Hematopoietic multipotent progenitor cell treated with erythropoietin and hydrocortisone succinate and interleukin-3 and kit ligand, for 6 days (in vitro differentiated cells): ENCODE measurements at places on chromosomes 5 and 9.

GRCh38 chr9:128828719-128829452 is 708 bp downstream of the SPOUT1 start:
- DNase-seq: peak; percentile 19

GRCh38 chr9:136808075-136808805 is 492 bp downstream of the RABL6 start:
- peak; percentile 36 for DNase-seq

DNA sequence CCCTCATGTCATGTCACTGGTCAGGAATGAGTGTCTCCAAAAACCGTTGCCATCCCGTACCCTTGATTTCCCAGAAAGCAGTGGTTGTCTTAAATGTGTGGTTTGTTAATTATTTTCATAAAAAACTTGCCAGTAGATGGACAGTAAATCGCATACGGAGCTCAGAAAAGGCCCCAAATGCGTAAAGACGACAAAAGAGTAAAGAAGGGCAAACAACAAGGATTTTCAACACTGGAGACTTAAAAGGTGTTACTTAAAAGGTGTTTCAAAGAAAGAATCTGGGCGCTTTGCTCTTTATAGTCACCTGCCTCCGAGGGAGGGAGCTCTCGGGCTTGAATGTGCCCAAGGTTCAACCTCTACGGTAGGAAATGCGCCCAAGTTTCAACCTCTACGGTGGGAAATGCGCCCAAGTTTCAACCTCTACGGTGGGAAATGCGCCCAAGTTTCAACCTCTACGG is 734 bp downstream of the KIF27 start:
- DNase-seq: no peak

GRCh38 chr5:93583768-93584595 is 960 bp downstream of the NR2F1 start:
- peak; percentile 49 for DNase-seq

- DNase-seq: peak; percentile 33
These were observed 2.0 kb upstream of the MEF2C start for GRCh38 chr5:88885002-88885401.

- DNase-seq: no peak
These were observed 60.1 kb downstream of the RGS3 start for GRCh38 chr9:113523421-113524141.

DNA sequence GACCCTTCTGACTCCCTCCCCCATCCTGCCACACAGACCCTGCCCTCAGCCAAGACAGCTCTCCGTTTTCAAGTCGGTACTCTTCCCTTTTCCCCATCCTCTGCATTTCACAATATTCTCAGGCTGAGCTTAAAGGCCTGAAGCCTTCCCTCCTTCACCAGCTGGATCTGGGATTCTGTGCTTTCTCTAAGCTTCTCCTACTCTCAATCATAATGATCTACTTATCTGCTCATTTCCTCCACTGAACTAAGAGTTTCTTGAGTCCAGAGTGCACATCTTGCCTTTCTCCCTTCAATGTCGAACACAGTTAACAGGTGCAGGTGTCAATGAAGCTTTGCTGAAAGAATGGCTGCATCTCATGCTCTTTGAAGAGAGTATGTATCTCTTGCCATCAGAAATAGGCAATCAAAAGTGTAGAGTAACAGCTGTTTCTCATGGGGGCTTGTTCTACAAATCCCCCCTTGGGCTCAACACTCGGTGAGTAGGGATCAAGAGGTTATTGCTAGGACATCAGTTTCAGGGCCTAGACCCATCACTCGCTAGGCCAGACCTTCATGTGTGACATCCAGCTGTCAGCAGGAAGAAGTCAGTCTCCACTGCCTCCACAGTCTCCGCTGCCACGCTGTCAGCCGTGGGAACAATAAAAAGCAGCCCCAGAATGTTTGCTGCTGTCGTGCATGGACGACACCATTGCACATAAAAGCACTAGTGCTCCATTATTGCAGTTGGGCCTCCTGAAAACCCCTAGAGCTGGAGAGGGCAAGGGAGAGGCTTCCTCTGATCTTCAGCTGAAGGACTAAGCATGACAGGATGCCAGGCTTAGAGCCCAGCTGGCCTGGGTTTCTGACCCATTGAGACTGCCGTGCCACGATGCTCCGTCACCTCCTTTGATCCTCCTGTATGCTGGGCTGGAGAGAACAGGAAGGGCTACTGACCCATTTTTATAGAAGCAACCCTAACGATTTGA is 23.7 kb downstream of the TRAF1 start:
- DNase-seq: no peak

GRCh38 chr5:54848581-54848980 is 136.8 kb downstream of the ESM1 start:
- no peak for DNase-seq

DNA sequence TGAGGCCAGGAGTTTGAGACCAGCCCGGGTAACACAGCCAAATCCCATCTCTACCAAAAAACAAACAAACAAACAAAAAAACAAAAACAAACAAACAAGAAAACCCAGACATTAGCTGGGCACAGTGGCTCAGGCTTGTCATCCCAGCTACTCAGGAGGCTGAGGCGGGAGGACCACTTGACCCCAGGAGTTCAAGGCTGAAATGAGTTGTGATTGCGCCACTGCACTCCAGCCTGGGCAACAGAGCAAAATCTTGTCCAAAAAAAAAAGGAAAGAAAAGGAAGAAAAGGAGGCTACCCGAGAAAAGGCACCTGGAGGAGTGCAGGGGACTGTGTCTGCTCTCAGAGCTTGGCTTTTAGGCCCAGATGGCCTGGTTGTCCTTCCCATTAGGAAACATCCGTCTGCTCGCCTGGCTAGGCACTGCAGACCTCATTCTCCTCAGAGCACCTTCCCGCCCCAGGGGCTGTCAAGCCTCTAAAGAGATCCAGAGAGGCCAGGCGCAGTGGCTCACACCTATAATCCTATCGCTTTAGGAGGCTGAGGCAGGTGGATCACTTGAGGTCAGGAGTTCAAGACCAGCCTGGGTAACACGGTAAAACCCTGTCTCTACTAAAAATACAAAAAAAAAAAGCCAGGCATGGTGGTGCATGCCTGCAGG is 185.3 kb upstream of the IER5L start:
- no peak for DNase-seq

DNA sequence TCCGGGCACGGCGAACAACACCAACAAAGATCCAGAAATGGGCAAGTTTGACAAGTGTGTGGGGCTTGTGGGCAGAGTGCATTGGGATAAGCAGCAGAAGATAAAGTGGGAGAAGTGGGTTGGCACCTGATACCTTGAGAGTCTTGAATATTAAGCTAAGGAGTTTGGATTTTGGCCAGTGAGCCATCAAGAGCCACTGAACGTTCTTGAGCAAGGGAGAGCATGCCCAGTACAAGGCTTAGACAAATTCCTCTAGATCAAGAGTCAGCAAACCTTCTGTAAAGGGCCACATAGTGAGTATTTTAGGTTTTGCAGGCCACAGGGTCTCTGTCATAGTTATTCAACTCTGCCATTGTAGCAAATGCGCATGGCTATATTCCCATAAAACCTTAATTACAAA is 26.6 kb upstream of the TRMT10B start:
- no peak for DNase-seq

DNA sequence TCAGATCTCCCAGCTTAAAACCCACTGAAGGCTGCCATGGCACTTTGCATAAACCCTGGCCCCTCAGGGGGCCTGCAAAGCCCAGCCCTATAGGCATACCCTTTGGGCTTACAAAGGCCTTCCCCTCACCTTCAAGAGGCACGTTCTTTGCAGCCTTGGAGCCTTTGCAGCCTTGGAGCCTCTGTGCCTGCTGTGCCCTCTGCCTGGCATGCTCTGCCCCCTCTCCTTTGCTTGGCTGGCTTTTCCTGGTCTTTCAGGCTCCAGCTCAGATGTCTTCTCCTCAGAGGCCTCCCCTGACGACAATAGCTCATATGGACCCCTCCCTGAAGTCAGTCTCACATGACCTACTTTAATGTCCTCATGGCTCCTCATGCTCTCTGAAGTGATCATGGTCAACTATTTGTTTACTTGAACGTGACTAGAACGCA is 60.3 kb downstream of the CXXC5 start:
- DNase-seq: no peak

- DNase-seq: peak; percentile 0
These were observed 478.1 kb upstream of the NMUR2 start for GRCh38 chr5:152883066-152883775.

- DNase-seq: peak; percentile 91
These were observed 62.0 kb downstream of the CAVIN4 start for GRCh38 chr9:100639854-100640253.

- no peak for DNase-seq
These were observed 1.3 kb downstream of the RASA1 start for GRCh38 chr5:87268970-87269377.

GRCh38 chr9:135332516-135332915 is 147.1 kb upstream of the PPP1R26 start:
- DNase-seq: no peak

- DNase-seq: no peak
These were observed 29.7 kb upstream of the EFNA5 start for GRCh38 chr5:107700481-107700880.

DNA sequence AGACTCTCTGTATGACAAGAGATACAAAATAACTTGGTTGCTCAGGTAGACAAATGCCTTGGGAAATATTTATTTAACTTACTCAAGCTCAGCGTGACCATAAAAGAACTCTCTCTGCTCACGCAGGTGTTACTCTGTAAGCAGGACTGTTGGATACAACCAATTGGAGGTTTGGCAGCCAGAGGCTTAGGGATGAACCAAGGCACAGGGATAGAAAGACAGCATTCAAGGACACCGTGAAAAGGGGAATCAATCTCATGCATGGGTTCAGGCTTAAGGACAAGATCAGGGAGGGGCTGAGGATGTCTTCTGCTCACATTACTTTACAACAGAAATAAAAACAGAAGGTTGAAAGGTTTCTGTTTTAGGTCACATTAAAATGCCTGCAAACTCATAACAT is 389.0 kb upstream of the BRINP1 start:
- DNase-seq: no peak

DNA sequence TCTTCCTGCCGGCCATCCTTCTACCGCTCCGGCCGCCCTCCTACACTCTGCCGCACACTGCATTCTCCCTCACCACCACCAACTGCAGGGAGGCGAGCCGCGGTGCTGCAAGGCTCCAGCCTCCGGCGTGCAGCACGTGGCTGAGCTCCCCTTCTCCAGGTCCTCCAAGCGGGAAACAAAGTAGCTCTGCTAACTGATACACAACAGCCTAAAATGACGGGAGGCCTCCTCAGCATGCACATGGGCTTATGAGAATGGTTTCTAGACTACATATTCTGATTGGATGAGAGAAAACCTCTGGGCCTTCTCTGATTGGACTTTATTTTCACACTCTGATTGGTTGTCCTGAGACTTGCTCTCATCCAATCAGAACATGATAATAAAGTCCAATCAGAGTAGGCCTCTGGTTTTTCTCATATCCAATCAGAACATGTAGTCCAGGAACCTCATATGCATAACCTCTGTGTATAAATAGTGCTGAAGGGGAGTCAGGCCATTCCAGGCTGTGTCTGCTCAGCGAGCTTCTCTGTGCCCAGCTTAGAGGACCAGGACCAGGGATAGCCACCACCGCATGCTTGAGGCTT is 27.0 kb upstream of the ZNF354B start:
- no peak for DNase-seq

- no peak for DNase-seq
These were observed 156.8 kb downstream of the DCP2 start for GRCh38 chr5:113133211-113133975.

GRCh38 chr5:6359555-6360322 is 18.6 kb downstream of the MED10 start:
- DNase-seq: peak; percentile 27
